ENCODE measurements at places on chromosomes 7 and 10.
A peak's percentile ranks its signal among the peaks of the same experiment; 100 is the strongest.

DNA sequence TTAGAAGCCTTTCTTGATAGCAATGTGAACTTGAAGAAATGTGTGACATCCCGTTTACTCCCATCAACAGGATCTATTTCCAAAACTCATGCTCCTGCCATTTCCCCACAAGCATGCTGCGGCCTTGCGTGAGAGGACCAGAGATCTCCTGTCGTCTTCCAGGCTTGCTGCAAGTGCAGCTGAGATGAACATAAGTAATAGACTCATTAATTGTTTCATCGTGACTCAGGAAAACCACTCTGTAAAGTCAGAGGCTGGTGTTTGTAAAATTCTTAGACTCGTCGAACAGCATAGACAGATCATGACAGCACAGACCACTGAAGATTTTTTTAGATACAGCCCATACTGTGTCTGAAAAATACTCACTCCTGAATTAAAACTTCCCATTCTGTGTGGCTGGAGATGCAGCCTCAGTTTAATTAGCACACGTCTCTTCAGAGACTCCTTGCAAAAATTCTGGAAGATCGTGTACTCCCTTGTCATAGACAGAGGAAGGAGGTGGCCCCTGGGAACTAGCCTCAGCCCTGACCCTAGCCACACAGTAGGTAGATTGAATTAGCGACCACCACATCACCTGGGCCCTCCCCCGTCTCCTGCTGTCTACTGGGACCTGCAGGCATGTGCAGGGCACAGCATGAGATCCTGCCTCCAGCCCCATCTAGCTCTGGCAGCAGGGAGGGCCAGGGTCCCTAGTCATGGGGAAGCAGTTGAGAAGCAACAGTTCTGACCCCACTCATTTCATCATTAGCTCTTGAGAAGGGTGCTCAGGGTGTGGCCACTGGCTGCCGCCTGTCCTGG, 226.0 kb downstream of the CELF2 start:
- H3K4me1 ChIP-seq = peaks cover 56% of the 10 kb centered on the region
- no peak for DNase-seq
- H3K4me3 ChIP-seq = peak overlapping the region; percentile 10
- no peaks in the 10 kb centered on the region for H3K27me3 ChIP-seq

GRCh38 chr10:77631241-77631640, 6.4 kb downstream of the KCNMA1 start:
- DNase-seq = no peak
- no peak overlapping the region for H3K4me3 ChIP-seq
- H3K27me3 ChIP-seq = peaks cover 42% of the 10 kb centered on the region
- H3K4me1 ChIP-seq = no peaks in the 10 kb centered on the region

DNA sequence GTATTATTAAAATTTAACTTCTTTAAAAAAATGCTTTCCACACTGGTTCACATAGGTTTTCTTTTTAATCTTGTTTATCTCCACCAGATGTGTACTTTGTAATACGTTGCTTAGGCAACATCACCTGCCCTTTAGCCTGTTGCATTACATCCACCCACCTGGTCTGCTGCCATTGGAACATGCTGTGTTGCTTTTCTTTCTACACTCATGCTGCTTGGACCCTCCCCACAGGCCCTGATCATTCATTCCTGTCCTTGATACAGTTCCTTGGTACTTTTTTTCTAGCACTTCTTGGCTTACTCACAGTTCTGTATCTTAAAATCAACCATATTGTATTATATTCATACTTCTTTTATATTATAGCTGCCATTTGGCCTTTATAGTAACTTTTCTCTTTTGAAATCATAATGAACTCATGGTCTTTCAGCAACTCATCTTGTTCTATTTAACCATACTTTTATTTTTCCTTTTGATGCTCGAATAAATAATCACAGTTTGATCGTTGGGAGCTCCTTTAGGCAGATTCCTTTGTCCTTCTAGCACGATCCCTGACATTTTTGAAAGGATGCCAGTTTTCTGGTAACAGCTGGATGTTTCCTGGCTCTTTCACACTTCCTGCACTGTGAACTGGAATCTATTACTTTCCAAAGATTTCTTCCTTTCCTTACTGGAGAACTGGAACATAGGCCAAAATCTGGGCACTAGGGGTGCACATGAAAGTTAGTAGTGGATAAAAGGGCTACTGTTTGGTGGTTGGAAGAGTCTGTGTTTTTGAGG, 125.1 kb downstream of the CDK14 start:
- no peaks in the 10 kb centered on the region for H3K36me3 ChIP-seq
- H3K4me3 ChIP-seq = no peak overlapping the region
- H3K27me3 ChIP-seq = no peaks in the 10 kb centered on the region
- no peaks in the 10 kb centered on the region for H3K4me1 ChIP-seq
- H3K27ac ChIP-seq = no peak overlapping the region
- no peak for DNase-seq

DNA sequence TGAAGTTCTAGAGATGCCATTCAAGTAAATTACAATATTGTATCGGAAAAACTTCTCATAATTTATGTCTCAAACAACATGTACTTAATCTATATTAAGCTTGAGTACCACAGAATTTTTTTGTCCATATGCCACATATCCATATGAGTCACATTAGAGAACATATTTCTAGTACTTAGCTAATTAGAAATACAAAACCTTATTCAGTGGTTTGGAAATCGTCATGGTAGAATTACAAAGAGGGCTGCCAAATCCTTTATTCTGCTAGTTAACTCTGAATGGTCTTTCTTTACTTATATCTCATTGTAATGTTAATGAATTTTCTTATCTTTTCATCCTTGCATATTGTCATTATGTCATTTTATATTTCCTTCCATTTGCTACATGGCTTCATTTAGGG, 9.0 kb upstream of the VIM start:
- no peak overlapping the region for H3K4me3 ChIP-seq
- no peaks in the 10 kb centered on the region for H3K27me3 ChIP-seq
- peaks cover 2% of the 10 kb centered on the region for H3K36me3 ChIP-seq
- H3K4me1 ChIP-seq = peaks cover 56% of the 10 kb centered on the region

DNA sequence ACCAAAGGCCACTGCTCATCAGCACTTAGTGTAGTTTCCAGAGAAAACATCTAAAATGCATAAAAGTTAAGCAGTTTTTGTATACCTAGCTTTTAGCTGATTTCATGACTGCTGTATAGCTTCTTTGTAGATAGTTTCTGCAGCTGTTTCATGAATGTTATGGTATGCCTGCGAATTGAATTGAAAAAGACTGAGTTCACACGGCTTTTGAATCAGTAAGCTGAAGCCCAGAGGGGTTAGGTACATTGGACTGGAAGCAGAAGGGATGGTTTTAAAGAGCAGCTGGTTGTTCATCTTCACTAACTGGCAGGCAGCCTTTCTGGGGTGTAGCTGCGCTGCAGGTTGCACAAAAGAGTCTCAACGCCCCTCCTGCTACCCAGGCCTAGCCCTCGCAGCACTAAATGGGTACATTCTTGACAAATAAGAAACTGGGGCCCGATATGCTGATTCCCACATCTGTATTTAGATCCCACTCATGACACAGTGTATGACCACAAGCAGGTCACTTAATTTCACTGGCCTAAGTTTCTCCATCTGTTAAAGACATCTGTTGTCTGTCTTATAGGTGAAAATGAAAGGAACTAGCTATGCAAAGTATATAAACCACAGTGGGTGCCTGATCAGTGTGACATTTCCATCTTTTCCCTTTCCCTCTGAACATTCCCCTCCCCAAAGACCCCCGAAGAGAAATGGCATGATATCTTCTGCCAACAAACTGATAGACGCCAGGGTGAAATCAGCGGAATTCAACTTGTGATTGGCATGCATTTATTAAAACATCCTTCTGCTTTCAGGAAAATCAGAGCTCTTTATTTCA, 85.9 kb upstream of the AGBL3 start:
- no peaks in the 10 kb centered on the region for H3K27me3 ChIP-seq
- no peak overlapping the region for H3K4me3 ChIP-seq
- no peaks in the 10 kb centered on the region for H3K36me3 ChIP-seq
- H3K4me1 ChIP-seq = no peaks in the 10 kb centered on the region
- DNase-seq = no peak
- no peak overlapping the region for H3K27ac ChIP-seq

DNA sequence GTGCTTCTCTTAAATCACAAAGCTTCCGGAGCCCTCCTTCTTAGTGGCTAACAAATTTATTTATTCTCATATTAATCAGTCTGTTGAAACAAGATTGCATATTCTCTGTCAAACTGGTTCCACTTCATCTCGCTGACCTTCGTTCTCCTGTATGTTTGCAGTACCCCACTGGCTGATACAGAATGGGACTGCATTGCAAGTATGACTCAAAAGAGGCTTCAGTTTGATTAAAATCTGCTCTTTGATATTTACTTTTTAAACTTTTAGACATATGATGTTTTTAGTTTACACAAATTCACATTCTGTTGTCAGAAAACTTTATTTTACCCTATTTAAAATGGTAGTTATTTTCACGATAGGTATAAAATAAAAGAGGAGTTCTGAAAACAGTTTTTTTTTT, 14.3 kb upstream of the ARHGAP12 start:
- H3K4me1 ChIP-seq = peaks cover 15% of the 10 kb centered on the region
- no peaks in the 10 kb centered on the region for H3K36me3 ChIP-seq
- H3K27ac ChIP-seq = no peak overlapping the region
- H3K27me3 ChIP-seq = no peaks in the 10 kb centered on the region

- H3K27ac ChIP-seq = no peak overlapping the region
- H3K4me3 ChIP-seq = no peak overlapping the region
- DNase-seq = no peak
- peaks cover 9% of the 10 kb centered on the region for H3K4me1 ChIP-seq
- no peaks in the 10 kb centered on the region for H3K36me3 ChIP-seq
- peaks cover 57% of the 10 kb centered on the region for H3K27me3 ChIP-seq
These were observed 14.5 kb upstream of the FBXW4 start for GRCh38 chr10:101709359-101710058.

DNA sequence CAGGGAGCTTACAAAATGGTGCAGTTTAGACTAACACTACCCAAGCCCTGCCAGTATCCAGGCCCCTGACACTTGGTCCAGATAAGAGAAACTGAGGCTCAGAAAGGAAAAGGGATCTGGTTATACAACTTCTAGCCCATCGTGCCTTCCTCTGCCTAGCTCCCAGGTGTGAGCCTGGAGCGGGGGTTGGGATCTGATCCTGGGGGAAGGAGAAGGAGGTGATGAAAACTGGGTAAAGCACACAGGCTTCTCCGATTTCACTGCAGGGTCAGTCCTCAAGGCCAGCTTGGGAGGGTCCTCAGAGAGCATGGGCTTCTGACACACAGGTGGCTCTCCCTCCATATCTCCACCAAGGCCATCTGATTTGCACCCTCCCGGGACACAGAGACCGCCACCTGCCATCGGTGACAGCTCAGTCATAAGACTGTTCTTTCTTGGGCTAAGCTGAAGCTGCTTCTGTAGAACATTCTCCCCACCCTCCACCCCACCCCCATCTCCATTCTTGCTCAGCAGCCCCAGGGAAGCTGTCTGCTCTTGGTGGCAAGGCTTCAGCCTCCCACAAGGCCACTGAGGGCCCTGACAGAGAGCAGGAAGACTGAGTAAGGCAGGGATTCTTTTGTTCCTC, 16.4 kb downstream of the SRRM3 start:
- no peaks in the 10 kb centered on the region for H3K4me1 ChIP-seq
- no peak for DNase-seq
- no peaks in the 10 kb centered on the region for H3K36me3 ChIP-seq
- peaks cover 45% of the 10 kb centered on the region for H3K27me3 ChIP-seq
- H3K27ac ChIP-seq = no peak overlapping the region
- no peak overlapping the region for H3K4me3 ChIP-seq

DNA sequence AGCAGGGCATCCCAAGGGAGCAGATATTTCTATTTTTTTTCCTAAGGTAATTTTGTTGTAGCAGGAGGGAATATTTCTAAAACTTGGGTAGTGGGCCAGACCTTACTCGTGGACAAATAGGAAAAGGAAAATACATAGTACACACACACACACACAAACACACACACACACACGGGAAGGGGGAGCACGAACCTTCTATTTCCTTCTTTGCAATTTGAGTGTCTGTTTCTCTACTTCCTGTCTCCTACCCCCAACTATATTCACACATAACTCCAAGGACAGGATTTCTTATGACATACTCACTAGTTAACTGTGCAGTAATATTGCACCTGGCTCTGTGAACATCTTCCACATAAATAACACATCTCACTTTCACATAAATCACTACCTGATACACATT, 4.4 kb downstream of the LDB1 start:
- H3K36me3 ChIP-seq = peaks cover 37% of the 10 kb centered on the region
- peak overlapping the region; percentile 98 for H3K27ac ChIP-seq
- H3K4me3 ChIP-seq = peak overlapping the region; percentile 82
- DNase-seq = no peak
- H3K4me1 ChIP-seq = peaks cover 60% of the 10 kb centered on the region

DNA sequence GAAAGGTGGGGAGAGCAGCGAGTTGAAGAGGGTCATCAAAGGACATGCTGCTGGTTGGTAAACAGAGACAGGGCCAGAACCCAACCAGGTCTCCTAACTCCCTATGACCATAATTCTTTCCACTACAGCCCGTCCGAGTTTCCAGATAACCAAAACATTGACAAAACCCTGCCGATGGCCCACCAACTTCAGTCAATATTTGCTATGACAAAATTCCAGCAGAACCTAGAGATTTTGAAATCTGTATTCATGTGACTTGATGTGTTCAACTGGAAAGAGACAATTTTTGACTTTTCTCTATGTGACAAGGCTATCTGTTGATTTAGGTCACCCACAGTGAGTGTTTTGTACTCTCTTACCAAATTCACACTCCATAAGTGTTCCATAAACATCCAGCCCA, 86.7 kb downstream of the NHLRC2 start:
- H3K27ac ChIP-seq = no peak overlapping the region
- no peak for DNase-seq
- H3K36me3 ChIP-seq = no peaks in the 10 kb centered on the region
- peaks cover 17% of the 10 kb centered on the region for H3K27me3 ChIP-seq
- H3K4me3 ChIP-seq = no peak overlapping the region
- no peaks in the 10 kb centered on the region for H3K4me1 ChIP-seq

DNA sequence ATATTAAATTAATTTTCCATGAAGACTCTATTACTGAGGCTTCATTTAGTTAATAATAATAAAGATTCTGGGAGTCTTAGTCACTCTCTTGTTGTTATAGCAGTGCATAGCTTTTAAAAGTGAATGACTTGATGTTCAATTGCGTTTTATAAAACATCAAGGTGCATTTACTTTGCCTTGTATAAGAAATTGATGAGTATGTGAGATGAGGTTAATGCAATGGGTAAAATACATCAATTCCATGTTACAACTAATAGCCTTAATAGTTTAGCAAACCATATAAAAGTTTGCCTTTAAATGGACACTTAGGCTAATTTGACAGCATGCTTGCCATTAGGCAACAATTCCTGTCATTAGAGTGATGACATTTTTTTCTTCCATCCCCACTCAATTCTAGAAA, 173.6 kb upstream of the TEX47 start:
- no peak overlapping the region for H3K27ac ChIP-seq
- DNase-seq = no peak
- no peak overlapping the region for H3K4me3 ChIP-seq
- H3K36me3 ChIP-seq = no peaks in the 10 kb centered on the region
- no peaks in the 10 kb centered on the region for H3K27me3 ChIP-seq

DNA sequence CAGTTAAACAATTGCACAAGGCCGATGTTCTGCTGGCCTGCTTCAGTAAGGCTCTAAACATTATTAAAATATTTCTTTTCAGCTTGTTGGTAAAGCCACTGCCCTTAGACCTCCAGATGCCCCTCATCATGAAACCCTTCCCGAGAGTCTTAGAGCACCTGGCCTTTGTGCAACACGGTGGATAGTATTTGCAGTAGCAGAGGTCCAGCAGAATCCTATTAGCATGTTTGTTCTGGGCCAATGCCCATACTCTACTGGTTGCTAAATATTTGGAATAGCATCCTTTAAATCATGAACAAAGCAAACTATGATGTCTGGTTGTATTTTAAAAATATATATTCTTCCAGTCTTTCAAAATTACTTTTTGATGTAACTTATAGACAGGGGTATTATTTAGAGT, 584.6 kb downstream of the CNTNAP2 start:
- no peak for DNase-seq
- H3K36me3 ChIP-seq = no peaks in the 10 kb centered on the region
- no peak overlapping the region for H3K4me3 ChIP-seq
- no peaks in the 10 kb centered on the region for H3K4me1 ChIP-seq
- H3K27me3 ChIP-seq = no peaks in the 10 kb centered on the region
